ENCODE measurements at places on chromosomes 2 and 18.

GRCh38 chr2:148614014-148614321, 30.6 kb upstream of the EPC2 start:
- no peak for DNase-seq

DNA sequence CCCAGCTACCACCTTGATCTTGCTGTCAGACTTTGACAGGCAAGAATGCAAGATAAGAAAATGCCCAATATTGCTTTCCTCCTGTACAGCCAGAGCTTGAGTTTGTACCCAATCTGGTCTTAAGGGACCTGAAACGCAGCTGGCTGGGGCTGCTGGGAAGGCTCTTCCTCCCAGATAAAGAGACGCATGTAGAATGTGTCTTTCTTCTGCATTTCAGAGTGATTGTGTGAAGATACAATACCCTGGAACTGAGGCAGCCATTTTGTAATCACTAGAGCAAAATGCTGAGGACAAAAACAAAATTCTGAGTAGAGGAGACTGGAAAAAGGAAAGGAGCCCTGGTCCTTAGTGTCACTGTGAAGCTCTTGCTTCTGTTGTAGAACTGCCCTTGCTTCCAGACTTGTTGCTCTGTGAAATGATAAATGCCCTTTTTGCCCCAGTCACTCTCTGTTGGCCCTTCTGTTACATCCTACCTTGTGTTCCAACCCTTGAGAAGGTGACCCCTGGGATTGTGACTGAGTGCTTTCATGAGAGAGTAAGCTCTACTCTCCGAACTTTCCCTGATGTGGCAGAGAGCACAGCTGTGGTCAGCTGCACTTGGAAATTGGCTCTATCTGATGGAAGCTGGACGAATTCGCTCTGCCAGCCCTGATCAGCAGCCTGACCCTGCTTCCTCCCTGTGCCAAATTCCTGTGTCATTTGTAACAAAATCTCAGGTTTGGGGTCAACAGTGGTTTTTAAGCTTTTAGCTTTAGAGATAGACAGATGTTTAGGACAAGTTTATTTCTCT, 137.4 kb upstream of the RBMS1 start:
- DNase-seq: no peak

DNA sequence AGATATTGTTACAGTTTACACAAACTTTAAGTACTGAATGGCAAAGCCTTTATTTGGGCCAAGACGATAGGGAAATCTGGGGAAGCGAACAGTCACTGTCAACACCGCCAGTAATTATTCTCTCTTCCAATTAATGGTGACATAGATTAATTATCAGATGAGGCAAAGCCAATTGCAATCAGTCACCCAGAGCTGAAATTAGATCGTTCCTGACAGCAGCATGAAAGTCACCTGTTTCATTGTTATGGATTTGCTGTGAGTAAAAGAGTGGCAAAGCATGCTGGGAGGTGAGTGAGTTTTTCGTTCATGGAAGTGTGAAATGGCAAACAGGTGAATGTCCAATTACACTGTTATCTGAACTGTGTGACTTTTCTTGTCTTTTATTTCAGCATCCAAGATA, 164.8 kb upstream of the KLHL14 start:
- no peak for DNase-seq

DNA sequence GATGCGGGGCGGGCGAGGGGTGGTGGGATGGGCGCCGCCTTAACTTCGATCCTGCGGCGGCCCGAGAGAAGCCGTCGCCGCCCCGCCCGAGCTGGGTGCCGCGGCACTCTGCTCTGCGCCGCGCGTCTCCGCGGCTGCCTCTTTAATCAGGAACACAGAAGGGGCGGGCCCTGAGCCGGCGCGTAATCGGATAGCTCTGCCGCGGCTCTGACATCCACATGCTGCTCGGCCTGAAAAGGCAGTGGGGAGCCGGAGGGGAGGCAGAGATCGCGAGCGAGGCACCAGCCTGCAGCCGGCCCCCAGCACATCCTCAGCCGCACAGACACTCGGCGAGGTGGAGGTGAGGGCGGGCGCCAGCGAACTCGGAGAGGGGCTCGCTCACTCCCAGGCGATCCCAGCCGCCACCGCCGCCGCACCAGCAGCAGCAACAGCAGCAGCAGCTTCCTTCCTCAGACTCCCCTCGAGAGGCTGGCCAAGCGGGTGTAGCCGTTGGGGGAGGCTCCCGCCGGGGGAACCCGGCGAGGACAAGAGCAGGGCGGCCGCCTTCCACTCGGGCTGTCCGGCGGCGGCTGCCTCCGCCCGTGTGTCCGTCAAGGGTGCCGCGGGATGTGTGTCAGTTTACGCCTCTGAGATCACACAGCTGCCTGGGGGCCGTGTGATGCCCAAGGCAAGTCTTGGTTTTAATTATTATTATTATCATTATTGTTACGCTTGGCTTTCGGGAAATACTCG, at the start of gene NRP2:
Gene NRP2 (plus strand): TSS at position 263 of the 732 bp plus-strand sequence. CDS start 790 bp downstream, outside the sequence.
- DNase-seq: no peak

- DNase-seq: no peak
These were observed 225.4 kb upstream of the SMAD2 start for GRCh38 chr18:48155856-48156255.

GRCh38 chr2:54673501-54673998, 49.9 kb upstream of the EML6 start:
- DNase-seq: peak; percentile 32

DNA sequence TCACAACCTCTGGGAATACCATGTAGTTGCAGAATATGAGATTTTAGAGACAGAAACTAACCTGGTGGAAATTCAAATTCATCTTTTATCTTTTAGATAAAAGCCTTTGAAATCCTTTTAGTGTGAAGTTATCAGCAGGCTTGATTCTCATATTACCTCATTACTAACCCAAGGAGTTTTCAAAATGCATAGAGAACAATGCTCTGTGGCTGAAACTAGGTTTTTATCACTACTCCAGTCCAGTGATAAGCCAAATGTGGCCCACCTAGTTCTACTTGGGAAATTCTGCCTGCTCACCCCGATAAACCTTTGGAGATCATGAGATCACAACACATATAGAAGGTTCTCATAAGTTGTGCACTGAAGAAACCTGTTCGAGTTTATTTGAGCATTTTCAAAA, 121.7 kb downstream of the MMADHC start:
- no peak for DNase-seq

DNA sequence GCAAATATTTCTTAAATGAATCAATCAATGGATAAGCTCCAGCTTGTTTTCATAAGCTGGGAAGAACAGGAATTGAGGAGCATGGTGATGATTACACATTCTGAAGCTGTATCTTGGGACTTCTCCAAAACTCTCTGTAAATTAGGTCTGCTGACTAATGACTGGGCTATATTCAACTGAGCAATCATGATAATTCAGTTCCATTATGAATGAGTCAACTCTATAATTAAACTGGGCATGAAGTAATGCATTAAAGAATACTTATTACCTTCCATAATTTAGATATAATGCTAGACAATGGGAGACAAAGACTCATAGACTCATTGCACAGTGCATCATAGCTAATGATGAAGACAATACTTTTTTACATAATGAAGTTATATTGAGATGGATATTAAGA, 207.4 kb downstream of the CBLN2 start:
- no peak for DNase-seq

DNA sequence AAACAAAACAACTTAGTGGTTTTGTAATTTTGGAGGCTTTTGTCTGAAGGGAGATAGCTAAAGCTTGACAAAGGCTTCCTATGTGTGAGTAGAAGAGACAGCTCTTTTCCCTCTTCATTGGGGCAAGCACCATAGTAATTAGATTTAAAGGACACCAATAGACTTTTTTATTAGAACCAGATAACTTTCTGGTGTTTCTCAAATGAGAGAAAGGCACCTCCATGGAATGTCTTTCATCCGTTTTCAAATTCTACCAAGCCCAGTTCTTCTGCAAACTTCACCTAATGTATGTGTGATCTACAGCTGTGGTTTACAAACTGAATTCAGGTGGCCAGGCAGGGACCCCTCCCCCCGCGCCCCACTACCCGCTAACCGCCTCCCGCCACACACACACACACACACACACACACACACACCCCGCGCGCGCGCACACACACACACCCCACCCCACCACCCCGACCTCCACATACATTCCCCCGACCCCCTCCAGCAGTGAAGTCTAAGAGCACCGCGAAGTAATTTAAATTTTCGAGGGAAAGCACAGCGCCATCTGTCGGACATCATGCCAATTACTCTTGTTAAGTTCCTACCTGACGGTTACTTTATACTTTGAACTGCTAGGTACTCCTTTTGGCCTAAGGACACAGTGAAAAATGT, 31.6 kb upstream of the PPP1R1C start:
- peak; percentile 54 for DNase-seq

DNA sequence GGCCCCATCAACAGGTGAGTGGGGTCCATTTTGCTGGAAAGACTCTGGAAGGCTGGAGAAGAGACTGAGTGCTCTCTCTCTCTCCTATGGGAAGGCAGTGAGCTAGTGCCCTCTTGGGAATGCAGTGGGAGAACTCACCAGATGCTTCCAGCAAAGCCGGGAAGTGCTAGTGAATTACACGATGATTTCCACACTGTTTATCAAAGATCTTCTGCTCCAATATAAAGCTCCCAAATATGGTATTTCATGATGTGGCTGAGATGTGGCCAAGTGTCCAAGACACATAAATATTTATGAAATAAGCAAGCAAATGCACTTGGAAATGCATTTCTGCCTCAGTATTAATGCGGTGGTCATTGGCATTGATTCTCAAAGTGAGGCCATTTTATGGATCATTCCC, 135.9 kb downstream of the VAPA start:
- DNase-seq: no peak

DNA sequence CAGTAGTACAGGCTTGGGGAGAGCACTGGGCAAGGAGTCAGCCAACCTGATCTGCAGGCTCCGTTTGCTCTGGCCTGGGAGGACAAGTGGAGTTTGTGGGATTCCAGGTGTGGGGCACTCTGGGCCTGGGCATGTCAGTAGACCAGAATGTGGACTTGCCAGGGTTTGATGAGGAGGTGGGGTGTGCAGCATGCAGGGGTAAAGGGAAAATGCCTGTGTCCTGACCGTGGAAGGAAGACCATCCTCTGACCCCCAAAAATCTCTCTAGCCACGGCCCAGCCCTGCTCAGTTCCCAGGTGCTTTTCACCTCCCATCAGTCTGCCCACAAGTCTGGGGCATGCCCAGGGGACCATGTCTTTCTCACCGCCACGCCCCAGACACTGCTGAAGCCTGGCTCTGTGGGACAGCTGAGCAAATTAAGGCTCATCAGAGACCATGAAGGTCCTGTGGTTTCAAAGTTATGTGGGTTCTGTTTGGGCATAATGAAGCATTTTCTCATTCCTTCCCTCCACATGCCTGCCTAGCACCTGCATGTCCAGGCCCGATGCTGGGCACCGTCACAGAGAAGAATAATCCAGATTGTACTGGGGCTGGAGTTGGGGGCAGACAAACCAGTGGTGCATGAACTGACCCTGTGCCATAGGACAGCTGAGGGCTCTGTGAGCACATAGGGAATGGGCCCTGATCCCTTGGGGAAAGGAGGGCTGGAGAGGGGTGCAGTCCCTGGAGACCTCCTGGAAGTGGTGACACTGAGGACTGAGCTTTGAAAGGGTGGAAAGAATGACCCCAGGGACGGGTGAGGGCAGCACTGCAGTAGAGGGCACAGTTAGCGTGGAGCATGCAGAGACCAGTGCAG, 6.5 kb upstream of the KCNF1 start:
- DNase-seq: no peak

- DNase-seq: no peak
These were observed 99.3 kb downstream of the TPO start for GRCh38 chr2:1512321-1513289.

DNA sequence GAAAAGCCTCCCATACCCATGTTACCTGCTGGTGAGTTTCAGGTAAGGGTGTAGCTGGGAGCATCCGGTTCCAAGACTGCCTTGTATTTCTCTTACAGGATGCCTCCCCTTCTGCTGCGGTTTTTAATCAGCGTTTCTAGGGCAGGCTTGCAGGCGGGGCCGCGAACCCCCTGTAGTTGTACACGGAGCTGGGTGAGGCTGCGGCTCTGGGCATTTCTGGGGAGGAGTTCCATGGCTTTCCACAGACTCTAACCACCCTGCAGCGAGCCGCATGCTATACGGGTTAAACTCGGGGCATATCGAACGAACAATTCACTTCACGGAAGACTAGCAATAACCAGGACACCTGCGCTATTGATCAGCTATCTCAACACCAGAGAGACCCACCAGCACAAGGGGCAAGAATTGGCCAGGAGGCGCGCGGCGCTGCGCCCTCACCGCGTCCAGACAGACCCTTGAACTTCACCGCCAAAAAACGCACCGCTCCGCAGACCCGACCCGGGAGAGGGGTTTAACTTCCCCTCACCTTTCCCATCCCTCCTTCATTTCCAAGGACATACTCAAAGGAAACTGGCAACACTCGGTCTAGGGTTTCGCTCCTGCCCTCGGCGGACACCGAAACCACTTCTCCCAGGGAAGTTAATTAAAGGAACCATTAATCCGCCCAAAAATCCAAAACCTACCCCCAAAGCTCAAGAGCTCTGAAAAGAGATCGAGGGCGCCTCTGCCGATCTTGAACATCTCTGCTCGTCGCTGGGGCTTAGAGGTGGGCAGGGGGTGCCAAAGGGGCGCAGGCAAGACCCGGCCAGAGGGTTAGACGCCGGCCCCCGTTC, 909 bp downstream of the TGFA start:
- no peak for DNase-seq

GRCh38 chr2:74267068-74267467, 68.7 kb downstream of the MTHFD2 start:
- DNase-seq: peak; percentile 15

DNA sequence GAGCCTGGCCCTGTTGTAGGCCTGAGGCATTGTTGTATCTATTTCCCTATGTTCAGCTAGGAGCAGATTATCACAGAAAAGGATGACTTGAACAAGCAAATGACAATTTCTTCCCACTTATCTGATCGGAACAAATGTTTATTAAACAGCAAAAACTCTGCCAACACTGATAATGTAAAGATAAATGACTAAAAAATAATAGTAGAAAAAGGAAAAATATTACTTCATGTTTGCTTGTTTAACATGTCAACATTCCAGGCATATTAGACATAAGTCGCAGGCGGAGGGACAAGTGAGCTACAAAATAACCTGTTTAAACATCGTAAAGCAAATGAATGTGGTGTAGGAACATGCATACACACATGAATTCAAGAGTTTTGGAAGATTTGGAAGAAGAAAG, 257.9 kb downstream of the TMX3 start:
- DNase-seq: no peak

DNA sequence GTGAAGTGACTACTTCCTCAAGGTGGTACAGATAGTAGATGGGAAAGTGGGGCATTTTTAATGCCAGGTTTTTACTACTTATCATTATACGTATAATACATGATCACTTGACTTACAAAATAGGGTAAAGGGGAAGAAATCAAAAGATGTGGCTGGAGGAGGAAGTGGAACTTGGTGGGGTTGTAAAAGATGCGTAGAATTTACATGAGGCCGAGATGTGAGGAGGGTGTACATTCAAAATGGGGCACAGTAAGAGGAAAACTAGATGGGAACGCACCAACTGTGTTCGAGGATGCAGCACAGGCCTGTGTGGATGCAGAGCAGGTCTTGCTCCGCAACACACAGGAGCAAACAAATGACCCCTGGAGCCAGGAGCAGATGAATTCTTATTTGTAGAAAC, 403.3 kb downstream of the TXNL1 start:
- no peak for DNase-seq

Measured in activated CD4-positive, alpha-beta T cell treated with anti-CD3 and anti-CD28 coated beads for 24 hours (primary cell).